ENCODE measurements at places on chromosomes 5 and 9. TPM values are rescaled to one million over a fixed set of nuclear protein-coding genes. Genes with fewer than 3 reads are reported as not detected.

SEMA4D gene
- total RNA-seq = 0.12 TPM

DNA sequence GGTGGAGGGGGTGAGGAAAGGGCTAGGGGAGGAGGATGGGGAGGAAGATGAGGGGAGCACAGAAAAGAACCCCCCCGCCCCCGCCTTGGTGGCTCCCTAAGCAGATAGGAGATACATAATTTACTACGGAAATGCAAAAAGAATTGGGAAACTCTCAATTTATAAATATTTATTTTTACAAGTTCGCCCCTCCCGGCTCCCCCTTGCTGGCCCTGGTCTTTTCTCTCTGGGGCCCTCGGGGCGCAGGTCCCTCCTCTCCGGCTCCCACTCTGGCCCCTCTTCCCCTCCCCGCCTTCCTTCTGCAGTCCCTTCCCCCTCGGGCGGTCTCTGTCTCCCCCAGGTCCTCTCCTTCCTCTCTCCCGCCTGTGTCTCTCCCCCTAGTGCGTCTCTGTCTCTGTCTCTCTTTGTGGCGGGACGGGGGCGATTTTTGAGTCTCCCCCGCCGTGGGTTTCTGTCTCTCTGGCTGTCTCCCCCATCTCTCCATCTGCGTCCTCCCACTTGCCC is 173.6 kb upstream of the IER5L start:
- no peak for DNase-seq

LCN10 gene
- 0.10 TPM for total RNA-seq

DNA sequence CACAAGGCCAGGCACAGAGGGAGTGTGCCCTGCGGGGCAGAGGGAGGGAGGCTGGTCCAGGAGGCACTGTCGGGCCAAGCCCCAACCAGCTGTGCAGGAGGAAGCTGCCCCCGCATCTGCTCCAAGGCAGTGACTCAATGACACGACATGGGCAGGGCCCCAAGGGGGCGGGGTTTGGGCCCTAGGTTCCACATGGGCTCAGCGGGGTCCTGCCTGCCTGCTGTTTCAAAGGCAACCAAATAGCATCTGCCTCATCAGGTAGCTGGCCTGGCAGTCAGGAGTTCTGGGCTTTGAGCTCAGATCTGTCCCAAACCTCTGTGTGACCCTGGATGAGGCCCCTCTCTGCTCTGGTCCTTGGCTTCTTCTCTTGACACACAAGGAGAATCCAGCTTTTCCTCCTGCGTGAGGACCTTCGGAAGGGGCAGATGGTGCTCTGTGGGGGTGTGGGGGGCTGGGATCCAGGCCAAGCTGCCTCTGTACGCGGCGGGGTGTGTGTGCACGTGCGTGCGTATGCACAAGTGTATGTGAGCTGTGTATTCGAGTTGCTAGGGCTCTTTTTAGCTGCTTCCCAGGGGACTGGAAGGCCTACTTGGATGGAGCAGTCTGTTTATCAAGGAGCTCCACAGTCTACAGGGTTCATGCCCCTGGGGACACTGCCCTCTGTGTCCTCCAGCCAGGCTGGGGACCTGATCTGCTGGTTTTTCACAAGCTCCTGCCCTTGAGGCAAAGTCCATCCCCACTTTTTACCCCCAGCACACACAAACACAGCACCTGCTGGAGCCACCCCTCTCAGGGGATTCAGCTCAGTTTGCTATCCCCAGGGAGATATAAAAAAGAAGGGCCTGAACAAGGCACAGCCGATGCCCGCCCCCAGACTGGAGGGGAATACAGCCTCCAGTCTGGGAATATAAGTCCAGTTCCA is 138.9 kb downstream of the RGS3 start:
- DNase-seq = peak; percentile 94

Data from RPMI7951 (cell line).